ENCODE measurements at places on chromosomes 1 and 21. TPM values are rescaled to one million over a fixed set of nuclear protein-coding genes. Genes with fewer than 3 reads are reported as not detected.

Gene OR6K3
- total RNA-seq: not detected

Gene ZSCAN20
- total RNA-seq: 5.0 TPM

Gene S1PR1
- 62.4 TPM for total RNA-seq

Gene CLCA1
- total RNA-seq: not detected

Gene TRABD2B
- total RNA-seq: 13.4 TPM

Gene C1orf87
- total RNA-seq: not detected

Gene RGS4
- total RNA-seq: 1.9 TPM

Gene PM20D1
- total RNA-seq: 2.2 TPM

Gene TRIM63
- 194 TPM for total RNA-seq

Gene CAMK2N1
- total RNA-seq: 15.8 TPM

Gene NRAS
- total RNA-seq: 7.3 TPM

Gene EPHA2
- 15.7 TPM for total RNA-seq
